ENCODE measurements at places on chromosomes 2 and 18. TPM values are rescaled to one million over a fixed set of nuclear protein-coding genes. Genes with fewer than 3 reads are reported as not detected.

Gene LBX2
- not detected for polyA plus RNA-seq

Gene RPRM
- polyA plus RNA-seq, result 2.8 TPM

Gene C2orf49
- 35.6 TPM for polyA plus RNA-seq

Gene IL36RN
- not detected for polyA plus RNA-seq

Gene ACADL
- polyA plus RNA-seq, result 0.14 TPM

Gene SLC14A1
- not detected for polyA plus RNA-seq

Gene DYNAP
- polyA plus RNA-seq, result not detected

Gene MYO7B
- 0.16 TPM for polyA plus RNA-seq
